ENCODE measurements at places on chromosomes 1 and 21.
A peak's percentile ranks its signal among the peaks of the same experiment; 100 is the strongest.

DNA sequence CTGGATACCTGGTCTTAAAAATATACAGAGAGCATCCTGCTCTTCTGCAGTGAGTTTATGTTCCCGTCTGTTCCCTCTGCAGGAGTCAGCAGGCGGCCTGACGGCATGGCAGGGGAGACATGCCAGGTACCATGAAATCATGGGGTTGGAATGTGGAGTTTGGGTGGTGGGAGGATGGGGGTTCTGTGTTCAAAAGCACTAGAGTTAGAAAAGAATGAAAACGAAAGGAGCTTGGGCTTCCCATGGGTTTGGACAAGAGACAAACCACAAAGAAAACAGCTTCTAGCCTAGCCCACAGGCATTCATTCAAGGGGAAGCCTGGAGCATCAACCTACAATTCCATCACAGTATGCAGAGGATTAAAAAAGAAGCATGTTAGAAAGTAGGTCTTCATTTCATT is 59.9 kb downstream of the WARS2 start:
- no peak for DNase-seq

- no peak for DNase-seq
These were observed 48.9 kb downstream of the SPATA46 start for GRCh38 chr1:162327788-162328165.

GRCh38 chr1:191152776-191153175 is 675.1 kb upstream of the BRINP3 start:
- DNase-seq, result no peak

- no peak for DNase-seq
These were observed 24.9 kb upstream of the LRIG2 start for GRCh38 chr1:113048064-113048463.

GRCh38 chr1:24632832-24633175 is 10.3 kb upstream of the SRRM1 start:
- DNase-seq, result no peak

GRCh38 chr1:66778266-66778665 is 22.8 kb downstream of the INSL5 start:
- no peak for DNase-seq

DNA sequence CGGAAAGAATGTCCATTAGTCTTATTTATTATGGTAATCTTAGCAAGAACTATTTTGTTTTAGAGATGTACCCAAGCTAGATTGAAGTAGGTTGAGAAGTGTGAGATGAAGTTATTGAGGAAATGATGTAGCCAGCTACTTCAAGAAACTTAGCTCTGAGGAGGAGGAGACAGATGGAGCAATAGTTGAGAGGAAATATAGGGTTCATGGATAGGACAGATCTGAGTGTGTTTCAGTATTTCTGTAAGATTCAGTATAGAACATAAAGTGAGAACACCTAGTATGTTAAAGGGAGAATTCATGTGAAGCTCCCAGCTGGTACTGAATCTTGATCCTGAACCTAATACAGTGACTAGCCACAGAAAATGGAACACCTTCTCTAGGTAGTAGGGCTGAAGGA is 28.9 kb downstream of the TSNAX start:
- no peak for DNase-seq

GRCh38 chr1:56472860-56473259 is 106.5 kb downstream of the PLPP3 start:
- peak; percentile 29 for DNase-seq

- DNase-seq, result no peak
These were observed 248.4 kb downstream of the DENND1B start for GRCh38 chr1:197526736-197527371.

DNA sequence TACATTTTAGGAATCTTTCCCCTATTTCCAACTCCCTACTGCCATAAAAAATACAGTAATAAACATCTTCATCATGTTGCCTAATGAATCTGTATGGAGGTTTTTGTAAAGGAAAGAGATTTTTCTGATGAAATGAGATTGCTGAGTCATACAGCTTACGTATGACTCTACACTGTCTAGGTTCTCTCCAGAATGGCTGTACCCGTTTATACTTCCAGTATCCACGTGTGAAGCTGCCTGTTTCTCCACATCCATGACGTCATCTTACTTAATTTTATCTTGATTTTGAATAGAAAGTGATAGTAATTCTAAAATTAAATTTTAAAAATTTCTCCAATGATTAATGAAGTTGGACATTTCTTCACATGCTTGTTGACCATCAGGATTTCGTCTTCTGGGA is 103.7 kb downstream of the COQ8A start:
- no peak for DNase-seq

DNA sequence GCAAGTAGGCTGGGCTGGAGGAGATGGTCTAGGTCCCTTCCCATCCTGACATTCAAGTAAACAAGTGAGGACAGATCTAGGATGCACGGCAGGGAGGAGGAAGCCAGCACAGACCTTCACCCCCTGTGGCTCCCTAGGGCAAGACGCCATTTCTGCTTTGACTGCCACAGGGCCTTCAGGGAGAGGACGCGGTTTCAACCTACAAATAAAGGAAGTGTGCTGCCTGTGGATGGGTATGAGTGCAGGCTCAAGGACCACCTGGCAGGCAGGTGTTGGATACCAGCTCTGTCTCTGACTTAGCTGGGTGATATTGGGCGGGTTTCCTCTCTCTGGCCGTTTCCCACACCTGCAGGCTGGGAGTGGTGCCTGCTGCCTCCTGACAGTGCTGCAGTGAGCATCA is 16.2 kb downstream of the SLC2A1 start:
- no peak for DNase-seq

DNA sequence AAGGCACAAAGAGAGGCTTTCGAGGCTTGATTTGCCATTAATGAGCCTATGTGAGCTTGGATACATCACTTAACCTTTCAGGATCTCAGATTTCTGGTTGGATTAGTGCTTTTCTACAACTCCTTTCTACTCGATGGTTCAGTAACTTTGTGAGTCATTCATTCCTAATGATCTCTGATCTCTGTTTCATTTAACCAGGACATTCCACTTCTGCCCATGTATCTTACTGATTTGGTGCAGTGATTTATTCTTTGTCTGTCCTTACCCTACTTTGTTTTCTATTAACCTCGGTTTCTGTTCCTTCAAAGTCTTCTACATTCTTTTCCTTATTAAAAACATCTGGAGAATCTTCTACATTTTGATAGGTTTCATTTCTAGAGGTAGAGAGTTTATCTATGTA is 94.6 kb upstream of the ZBTB18 start:
- no peak for DNase-seq

DNA sequence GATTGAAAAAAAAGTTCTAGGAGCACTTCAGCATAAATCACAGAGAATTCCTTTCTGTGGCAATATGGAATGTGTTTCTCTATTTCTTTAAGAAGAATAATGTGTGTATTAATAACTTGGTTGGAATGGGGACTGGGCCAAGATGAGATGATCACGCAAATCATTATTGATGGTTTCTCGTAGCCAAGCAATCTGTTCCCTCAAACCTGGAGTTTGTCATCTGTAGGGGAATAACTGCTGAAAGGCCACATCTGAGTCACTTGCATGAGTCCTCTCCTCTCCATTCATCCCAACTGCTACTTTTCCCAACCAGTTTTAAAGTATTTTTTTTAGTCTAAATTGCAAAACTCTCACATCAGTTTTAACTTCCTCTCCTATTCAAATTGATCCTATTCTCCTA is 480.4 kb downstream of the PLPP3 start:
- no peak for DNase-seq

DNA sequence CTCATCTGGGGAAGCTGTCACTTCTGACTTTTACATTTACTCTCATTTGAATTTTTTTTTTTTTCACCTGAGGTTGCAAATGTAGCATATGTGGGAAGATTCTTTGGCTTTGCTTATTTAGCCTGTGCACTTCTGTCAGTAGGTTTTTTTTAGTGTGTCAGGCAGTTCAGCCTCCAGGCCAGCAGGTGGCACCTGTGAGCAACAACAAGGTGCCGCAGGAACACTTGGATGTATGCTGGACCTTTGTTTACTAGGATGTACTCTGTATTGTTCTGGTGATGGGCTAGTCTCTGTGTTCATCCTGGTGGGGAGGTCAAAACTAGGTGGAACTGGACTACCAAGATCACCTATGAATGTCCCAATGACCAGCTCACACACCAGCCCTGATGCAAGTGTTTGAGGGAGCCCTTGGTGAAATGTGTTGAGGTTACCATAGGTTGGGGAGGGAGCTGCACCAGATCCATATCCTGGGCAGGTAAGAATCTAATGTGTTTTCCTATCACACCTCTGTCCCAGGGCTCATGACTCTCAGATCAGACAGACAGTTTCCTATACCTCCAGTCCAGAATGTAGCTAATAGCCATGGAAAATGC is 618.2 kb downstream of the BRINP3 start:
- DNase-seq, result peak; percentile 4

- DNase-seq, result no peak
These were observed 2.0 kb upstream of the RSPH1 start for GRCh38 chr21:42498012-42498411.

DNA sequence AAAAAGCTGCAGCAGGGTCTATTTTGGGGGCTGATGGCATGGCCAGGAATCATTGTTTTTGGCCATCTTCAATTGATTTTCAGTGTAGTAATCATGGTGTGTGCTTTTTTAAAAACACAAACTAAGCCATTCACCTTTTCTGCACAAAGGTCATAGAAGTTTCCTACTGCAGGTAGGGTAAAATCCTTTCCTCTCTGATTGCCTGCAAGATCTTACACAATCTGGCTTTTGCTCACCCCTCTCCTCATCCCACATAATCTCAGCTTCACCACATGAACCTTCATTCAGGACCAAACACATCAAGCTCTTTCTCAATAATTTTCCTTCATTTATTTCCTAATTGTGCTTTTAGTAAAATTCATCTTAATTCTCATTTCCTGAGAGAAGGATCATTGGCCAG is 38.3 kb upstream of the GBP5 start:
- DNase-seq, result no peak

DNA sequence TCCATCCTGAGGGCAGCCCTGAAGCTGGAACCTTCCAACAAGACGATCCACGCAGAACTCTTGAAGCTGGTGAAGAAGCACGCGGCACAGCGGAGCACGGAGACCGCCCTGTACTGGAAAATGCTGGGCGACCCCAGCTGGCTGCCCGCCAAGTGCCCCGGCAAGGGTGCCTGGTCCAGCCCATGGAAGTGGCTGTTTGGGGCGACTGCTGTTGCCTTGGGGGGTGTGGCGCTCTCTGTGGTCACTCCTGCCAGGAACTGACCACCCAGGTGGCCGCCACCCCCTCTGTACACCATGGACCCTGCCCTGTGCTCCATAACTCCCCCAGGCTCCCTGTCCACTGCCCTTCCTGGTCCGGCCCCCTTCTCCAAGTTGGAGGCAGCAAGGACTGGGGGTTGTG is 90.8 kb downstream of the PPP1R12B start:
- no peak for DNase-seq

GRCh38 chr1:149849111-149849946 is 50.0 kb upstream of the BOLA1 start:
- no peak for DNase-seq

DNA sequence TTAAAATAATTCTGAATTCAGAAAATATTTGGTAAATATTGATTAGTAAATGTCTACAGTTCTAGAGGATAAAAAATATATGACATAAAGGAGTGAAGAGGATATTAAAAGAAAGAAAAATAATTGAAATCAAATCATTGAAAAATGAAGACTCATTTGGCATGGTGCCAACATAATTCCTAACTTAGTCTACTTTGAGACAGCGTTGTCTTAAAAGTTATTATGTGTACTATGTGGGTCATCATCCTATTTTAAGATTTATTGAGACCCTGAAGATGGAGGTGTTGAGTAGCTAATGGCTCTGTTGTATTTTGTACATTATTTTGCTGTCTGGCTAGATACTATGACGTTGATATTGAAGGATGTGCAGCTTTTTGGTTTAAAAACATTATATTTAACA is 156.7 kb upstream of the PTGFR start:
- DNase-seq, result no peak

- no peak for DNase-seq
These were observed 381 bp downstream of the TXNIP start for GRCh38 chr1:145995964-145996432.

- DNase-seq, result no peak
These were observed 3.7 kb upstream of the PEX11B start for GRCh38 chr1:145922266-145922665.

- DNase-seq, result no peak
These were observed 39.6 kb upstream of the PGBD5 start for GRCh38 chr1:230465691-230466090.

GRCh38 chr1:68293609-68294366 is 61.5 kb upstream of the WLS start:
- no peak for DNase-seq

DNA sequence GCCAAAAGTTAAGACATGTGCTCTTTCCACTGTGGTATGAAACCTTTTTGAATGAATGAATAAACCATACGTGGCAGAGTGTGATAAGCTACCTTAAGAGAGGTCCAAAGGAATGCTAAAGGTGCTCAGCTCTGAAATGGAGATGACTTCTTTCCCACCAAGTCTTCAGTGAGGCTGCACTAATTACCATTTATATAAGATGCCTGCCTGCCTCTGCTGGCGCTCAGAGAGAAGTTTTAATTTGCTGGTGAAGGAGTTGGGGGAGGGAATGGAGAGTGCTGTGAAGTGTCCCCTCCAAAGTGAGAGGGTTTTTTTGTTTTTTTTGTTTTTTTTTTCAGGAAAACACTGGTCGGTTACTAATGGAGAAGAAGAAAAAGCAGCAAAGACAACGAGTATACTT is 559.0 kb downstream of the OMA1 start:
- DNase-seq, result no peak

DNA sequence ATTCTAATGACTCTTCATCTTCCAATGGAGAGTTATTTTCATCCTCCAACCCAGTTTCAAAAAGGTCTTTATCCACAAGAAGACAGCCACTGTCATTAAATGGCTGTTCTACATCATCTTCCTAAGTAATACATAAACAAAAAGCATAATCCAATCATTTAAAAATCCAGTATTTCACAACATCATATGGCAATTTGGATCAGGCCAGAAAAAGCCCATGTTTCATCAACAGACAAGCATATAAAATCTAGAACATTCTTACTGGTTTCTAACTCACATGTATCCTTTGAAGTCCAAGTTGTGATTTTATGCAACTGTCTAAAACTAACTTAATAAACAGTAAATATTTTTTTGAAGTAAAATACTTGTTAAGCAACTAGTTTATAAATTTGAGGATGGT is 6.6 kb downstream of the CLSPN start:
- no peak for DNase-seq

DNA sequence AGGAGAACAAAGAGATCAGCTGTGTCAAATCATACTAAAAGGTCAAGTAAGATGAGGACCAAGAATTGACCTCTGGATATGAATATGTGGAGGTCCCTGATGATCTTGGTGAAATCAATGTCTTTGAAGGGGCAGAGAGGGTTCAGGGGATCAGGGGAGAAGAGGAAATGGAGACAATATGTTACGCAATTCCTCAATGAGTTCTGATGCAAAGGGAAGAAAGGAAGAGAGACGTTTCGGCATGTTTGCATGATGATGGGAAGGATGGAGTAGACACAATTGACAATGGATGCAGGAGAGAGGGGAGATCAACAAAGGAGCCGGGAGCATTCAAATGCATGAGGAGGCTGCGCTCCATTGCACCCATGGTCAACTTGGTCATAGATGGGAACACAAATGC is 36.0 kb upstream of the GUCA2B start:
- no peak for DNase-seq

All from GM18507 (cell line).